Bronchus fibroblast of lung (primary cell): ENCODE measurements at places on chromosomes 5 and 9. TPM values are rescaled to one million over a fixed set of nuclear protein-coding genes. Genes with fewer than 3 reads are reported as not detected.

The WDR70 gene
- 14.1 and 15.5 TPM in 2 replicates for total RNA-seq

The IGFBPL1 gene
- total RNA-seq = 0.34 TPM in 1 of 2 replicates, not detected in the other

The ISOC1 gene
- total RNA-seq = 16.2 and 18.2 TPM in 2 replicates

The TAF11L10 gene
- not detected in 2 replicates for total RNA-seq

The BASP1 gene
- total RNA-seq = 159 and 196 TPM in 2 replicates

The FRMD3 gene
- 0.59 and 2.0 TPM in 2 replicates for total RNA-seq

The LCN10 gene
- total RNA-seq = not detected in 2 replicates

The N4BP3 gene
- total RNA-seq = 0.34 and 0.45 TPM in 2 replicates

The FBLL1 gene
- total RNA-seq = 0.15 and 0.34 TPM in 2 replicates

The KLHL3 gene
- total RNA-seq = 0.67 and 1.0 TPM in 2 replicates

The IFT74 gene
- total RNA-seq = 12.3 and 13.4 TPM in 2 replicates

The SUSD3 gene
- total RNA-seq = 4.7 and 5.6 TPM in 2 replicates

The FCHO2 gene
- 2.4 and 5.5 TPM in 2 replicates for total RNA-seq

The FGF18 gene
- not detected in 2 replicates for total RNA-seq

The LCN9 gene
- not detected in 2 replicates for total RNA-seq

The TMED9 gene
- 139 and 146 TPM in 2 replicates for total RNA-seq

The PCA3 gene
- not detected in 2 replicates for total RNA-seq

The CXCL14 gene
- not detected in 2 replicates for total RNA-seq

The TLE4 gene
- total RNA-seq = 11.6 and 14.0 TPM in 2 replicates

The SNCAIP gene
- total RNA-seq = 1.3 and 3.3 TPM in 2 replicates

The MORN5 gene
- total RNA-seq = not detected in 2 replicates

The AJM1 gene
- total RNA-seq = 0.45 and 1.3 TPM in 2 replicates

The ALDH1A1 gene
- total RNA-seq = 0.17 TPM in 1 of 2 replicates, not detected in the other

The FOXD4 gene
- total RNA-seq = 0.34 TPM in 1 of 2 replicates, not detected in the other

The OR2V2 gene
- total RNA-seq = not detected in 2 replicates

The PCDHGB3 gene
- 0.45 and 0.50 TPM in 2 replicates for total RNA-seq

The CYLC2 gene
- not detected in 2 replicates for total RNA-seq

The SEC24A gene
- 13.1 and 14.6 TPM in 2 replicates for total RNA-seq

The GDF9 gene
- total RNA-seq = 0.15 and 0.17 TPM in 2 replicates

The GRHPR gene
- 175 and 187 TPM in 2 replicates for total RNA-seq

The SMIM3 gene
- 35.8 and 37.0 TPM in 2 replicates for total RNA-seq

The MUSK gene
- 0.15 and 0.17 TPM in 2 replicates for total RNA-seq

The S1PR3 gene
- total RNA-seq = 26.6 and 28.7 TPM in 2 replicates

The AGXT2 gene
- not detected in 2 replicates for total RNA-seq

The SLC25A2 gene
- total RNA-seq = not detected in 2 replicates

The ENTPD2 gene
- not detected in 2 replicates for total RNA-seq

The ADRB2 gene
- 1.9 and 2.5 TPM in 2 replicates for total RNA-seq
